Activated T-helper 2 cell treated with anti-CD3 and anti-CD28 coated beads, Interferon-gamma antibody, Interleukin-2, Interleukin-4, amounts not matched to agents 10 μg/mL and 5 μg/mL and 100 μg/mL, durations not matched to agents 14 hours and 24 hours and 36 hours (primary cell): ENCODE measurements at places on chromosomes 3 and 15. TPM values are rescaled to one million over a fixed set of nuclear protein-coding genes. Genes with fewer than 3 reads are reported as not detected.

- H3K4me1 ChIP-seq = peaks cover 41% of the 10 kb centered on the region
- DNase-seq = no peak
- no peaks in the 10 kb centered on the region for H3K36me3 ChIP-seq
- H3K27me3 ChIP-seq = no peaks in the 10 kb centered on the region
- H3K27ac ChIP-seq = no peak overlapping the region
Observed at GRCh38 chr15:63474810-63475316, 29.5 kb upstream of the USP3 start.

GRCh38 chr3:100429187-100429716 is 27.9 kb downstream of the LNP1 start:
- no peaks in the 10 kb centered on the region for H3K4me1 ChIP-seq
- H3K27ac ChIP-seq = no peak overlapping the region
- no peaks in the 10 kb centered on the region for H3K36me3 ChIP-seq
- DNase-seq = no peak
- peaks cover 5% of the 10 kb centered on the region for H3K27me3 ChIP-seq

GRCh38 chr15:21261965-21262850 is 178.1 kb downstream of the POTEB3 start:
- peaks cover 8% of the 10 kb centered on the region for H3K27me3 ChIP-seq
- DNase-seq = no peak
- no peak overlapping the region for H3K4me3 ChIP-seq
- no peaks in the 10 kb centered on the region for H3K4me1 ChIP-seq
- no peaks in the 10 kb centered on the region for H3K36me3 ChIP-seq

The TMEM202 gene
- total RNA-seq = not detected in 2 replicates

The MYRIP gene
- not detected in 2 replicates for total RNA-seq
